ENCODE measurements at places on chromosomes 5 and 9. TPM values are rescaled to one million over a fixed set of nuclear protein-coding genes. Genes with fewer than 3 reads are reported as not detected.

DNA sequence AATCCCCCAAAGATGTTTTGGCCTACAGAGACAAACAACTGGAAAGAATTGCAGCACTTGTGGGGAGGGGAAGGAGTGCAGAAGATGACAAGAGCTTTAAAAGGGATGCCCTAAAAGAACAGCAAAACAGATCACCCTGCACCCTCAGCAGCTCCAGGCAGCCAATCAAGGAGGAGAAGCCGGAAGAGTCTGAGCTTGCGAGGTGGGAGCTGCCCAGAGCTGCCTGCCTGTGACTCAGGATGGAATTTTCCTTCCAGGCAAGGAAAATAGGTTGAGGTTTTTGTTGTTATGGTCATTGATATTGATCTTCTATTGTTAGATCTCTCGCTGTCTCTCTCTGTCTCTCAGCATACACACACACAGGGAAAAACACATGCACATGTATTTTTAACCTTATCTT lies 70.3 kb upstream of the MAP1B start:
- no peak for DNase-seq

Gene PCDHGB5
- total RNA-seq: 2.6 TPM

- DNase-seq: no peak
These were observed 42.3 kb upstream of the MUSK start for GRCh38 chr9:110626101-110626829.

DNA sequence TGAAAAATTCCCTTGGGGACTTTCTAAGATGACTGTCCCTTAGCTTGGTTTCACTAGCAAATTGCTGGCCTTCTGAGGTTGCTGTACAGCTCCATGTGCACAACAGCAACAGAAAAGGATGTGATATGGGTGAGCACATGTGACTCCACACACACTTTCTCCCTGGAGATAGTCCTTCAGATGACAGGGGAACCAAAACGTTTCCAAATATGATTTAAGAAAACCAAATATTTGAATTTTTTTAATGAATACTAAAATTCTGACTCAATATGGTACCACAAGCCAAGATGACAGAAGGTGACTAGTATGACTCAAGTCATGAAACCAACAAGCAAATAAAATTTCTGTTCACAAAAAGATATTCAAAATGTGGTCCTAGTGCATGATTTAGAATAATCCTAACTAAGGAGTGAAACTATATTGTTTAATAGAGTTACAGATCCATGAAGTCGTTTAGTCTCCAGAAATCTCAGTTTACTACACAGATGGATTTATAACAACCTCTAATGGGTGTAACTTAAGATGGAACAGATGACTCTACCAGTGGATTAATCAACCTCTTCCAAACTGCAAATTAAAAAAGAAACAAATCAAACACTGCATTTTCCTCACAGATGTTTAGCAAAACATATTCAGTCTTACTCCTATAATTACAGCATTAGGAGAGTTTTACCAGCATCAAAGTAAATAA lies 144.8 kb upstream of the PIK3R1 start:
- DNase-seq: no peak

Gene NR2F1-AS1
- total RNA-seq: 1.8 TPM

DNA sequence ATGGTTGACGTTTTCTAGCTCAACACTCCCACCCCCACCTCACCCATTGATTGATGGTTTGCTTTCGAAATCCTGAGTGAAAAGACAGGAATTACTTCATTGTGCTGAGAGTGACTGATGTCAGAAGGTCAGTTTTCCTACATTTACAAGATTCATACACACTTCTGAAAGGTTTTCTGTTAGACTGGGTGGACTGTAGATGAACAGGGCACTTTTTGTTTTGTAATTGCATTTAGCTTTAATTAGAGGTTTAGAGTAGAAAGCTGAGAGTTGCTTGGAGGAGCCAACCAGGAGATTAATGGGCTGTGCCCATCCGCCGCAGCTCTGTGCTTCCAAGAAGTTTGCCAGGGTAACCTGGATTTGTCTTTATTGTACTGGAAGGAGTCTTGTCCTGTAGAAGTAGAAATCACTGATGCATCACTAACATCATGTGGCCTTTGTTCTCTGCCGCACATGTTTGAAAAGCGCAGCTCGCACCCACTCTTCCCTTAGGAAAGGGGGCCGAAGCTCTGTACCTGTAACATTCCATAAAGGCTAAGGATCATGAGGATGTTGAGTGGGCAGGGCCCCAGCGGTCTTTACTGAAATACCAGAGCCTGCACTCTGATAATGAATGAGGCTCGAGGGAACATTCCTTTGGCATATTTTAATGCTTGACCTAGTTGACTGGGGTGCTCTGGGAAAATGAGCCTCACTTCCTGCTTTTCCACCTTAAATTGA lies 267.6 kb upstream of the DMRT1 start:
- no peak for DNase-seq

Gene SOX30
- total RNA-seq: not detected

DNA sequence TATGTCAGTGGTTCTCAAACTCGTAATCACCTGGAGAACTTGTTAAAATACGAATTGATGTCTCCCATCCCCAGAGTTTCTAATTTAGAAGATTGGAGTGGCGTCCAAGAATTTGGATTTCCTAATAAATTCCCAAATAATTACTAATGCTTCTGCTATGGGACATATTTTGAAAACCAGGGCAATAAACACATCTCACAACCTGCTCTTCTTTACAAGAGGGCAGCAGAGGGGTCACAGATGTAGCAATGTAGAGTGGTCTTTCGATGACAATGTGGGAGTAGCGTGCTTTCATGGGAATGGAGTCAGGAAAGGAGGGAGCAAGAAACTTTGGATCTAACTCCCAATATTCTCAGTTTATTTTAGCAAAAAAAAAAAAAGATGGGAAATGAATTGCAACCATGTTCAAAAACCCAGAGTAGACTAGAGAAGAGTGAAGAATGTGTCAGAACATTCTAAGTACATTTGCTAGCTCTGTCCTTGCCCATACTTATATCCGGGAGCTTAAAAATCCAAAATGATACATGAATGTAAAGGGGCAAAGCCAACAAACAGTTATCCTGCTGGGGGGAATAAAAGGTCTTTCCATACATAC lies 33.8 kb upstream of the ALDH1A1 start:
- no peak for DNase-seq

DNA sequence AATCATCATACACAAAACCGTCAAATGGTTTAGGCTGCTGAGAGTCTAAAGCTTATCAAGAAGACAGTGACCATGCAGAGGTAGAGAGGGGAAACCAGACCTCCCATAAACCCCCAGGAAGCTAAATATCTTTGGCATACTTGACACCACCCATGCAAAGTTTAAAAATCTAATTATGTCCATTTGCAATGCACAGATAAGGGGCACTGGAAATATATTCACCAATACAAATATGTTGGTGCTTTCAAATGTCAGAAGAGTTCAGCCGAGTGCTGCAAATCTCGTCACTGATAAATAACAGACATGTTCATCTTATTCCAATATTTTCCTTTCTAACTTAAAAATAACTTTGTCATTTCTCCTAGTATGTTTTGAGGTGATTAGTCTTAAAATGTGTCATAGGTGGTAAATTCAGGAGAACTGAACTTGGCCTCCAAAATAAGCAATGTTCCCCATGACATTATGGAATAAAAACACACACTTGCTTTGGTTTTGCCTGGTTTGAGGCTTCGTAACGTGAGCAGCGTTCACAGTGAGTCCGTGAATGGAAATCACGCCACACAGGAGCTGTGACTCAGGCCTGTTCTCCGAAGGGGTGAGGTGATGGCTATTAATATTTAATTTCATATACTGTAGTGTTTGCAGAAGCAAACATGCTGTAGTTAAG lies 182.2 kb downstream of the AOPEP start:
- DNase-seq: no peak

GRCh38 chr9:81182431-81182830 lies 506.9 kb downstream of the TLE1 start:
- DNase-seq: no peak

DNA sequence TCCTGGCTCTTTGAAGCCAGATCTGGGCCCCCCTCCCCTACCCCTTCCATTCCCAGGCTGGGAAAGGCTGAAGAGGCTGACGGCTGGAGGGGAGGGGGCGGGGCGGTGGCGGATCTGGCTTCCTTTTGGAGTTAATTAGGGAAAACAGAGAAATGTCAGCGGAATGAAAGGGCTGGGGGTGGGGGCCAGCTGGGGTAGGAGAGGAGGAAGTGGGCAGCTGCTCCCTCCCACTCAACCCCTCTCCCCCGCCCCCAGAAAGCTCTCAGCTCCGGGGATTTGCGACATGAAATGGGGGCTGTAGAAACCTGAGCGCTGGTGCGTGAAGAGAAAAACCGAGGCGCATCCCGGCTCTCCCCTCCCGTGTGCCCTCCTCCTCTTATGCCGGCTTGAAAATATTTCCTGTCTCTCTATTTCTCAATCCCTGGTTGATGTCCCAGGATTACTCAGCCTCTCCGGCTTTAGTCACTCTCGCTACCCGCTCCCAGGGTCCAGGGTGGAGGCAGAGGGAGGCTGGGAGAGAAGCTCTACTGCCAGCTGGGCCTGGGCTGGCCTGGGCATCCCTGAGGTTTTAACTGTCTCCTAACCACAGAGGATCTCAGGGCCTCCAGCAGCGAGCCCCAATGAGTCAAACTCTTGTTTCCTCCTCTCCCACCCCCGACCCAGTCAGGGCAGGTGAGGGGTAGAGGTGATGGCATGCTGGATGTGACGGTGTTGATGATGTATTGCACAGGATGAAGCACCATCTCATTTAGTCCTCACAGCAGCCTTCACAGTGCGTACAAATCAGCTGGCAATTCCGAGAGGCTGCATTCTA lies 20.1 kb downstream of the PCDHGC5 start:
- no peak for DNase-seq

Gene TMEM232
- 6.9 TPM for total RNA-seq

Gene PCDHA2
- total RNA-seq: 1.0 TPM

GRCh38 chr5:77255617-77256016 lies 45.1 kb downstream of the PDE8B start:
- no peak for DNase-seq

GRCh38 chr9:109311286-109311685 lies 9.6 kb downstream of the EPB41L4B start:
- no peak for DNase-seq

DNA sequence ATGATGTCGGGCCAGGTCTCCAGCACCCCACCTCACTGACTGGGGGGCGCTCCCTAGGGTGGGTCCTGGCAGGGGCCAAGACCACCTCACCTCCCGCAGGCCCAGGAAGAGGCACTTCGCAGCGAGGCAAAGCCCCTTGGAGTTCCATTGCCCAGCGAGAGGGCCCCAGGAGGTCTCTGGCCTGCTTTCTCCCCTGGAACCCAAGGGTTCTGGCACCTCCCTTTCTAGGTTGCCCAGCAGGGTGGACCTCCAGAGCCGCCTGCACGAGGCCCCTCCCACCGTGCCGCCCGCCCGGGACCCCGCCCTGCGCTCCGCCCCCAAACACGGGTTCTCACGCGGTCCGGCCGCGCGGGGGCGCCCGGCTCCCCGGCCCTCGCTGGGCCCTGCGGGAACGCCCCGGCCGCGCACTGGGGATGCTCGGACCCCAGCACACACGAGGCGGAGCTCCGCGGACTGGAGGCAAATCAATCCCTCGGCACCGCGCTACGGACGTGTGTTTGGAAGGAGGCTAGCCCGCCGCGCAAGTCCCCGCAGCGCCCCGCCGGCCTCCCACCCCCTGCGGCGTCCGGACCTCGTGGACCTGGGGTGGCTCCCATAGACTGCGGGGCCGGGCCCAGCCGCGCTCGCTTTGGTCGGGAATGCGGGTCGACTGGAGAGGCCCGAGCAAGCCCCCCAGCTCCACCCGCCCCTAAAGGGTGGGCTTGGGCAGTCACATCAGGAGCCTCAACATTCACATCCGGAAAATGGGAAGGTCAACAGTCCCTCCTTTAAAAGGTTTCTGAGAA lies 99.5 kb upstream of the LMX1B start:
- DNase-seq: no peak

All from type B pancreatic cell (in vitro differentiated cells).